A375 (cell line): ENCODE measurements at places on chromosomes 16 and 17. TPM values are rescaled to one million over a fixed set of nuclear protein-coding genes. Genes with fewer than 3 reads are reported as not detected.

TNFRSF17 gene
- 0.11 TPM in 1 of 2 replicates, not detected in the other for total RNA-seq

GPR179 gene
- 0.08 and 0.13 TPM in 2 replicates for total RNA-seq

TLCD1 gene
- 16.1 and 18.9 TPM in 2 replicates for total RNA-seq

PEX12 gene
- 5.6 and 6.7 TPM in 2 replicates for total RNA-seq

ESRP2 gene
- 0.15 and 0.50 TPM in 2 replicates for total RNA-seq

KRT24 gene
- not detected in 2 replicates for total RNA-seq

TNFRSF13B gene
- not detected in 2 replicates for total RNA-seq

CES2 gene
- 31.8 and 39.1 TPM in 2 replicates for total RNA-seq

TRPV3 gene
- total RNA-seq = not detected in 2 replicates

UTS2R gene
- total RNA-seq = not detected in 2 replicates

KRT20 gene
- 0.08 TPM in 1 of 2 replicates, not detected in the other for total RNA-seq

IRX3 gene
- total RNA-seq = 8.7 and 10.0 TPM in 2 replicates

CIBAR2 gene
- not detected in 2 replicates for total RNA-seq

GJC1 gene
- total RNA-seq = 24.3 and 26.5 TPM in 2 replicates

SEC14L1 gene
- total RNA-seq = 17.1 and 20.1 TPM in 2 replicates

BAIAP2 gene
- total RNA-seq = 23.7 and 30.4 TPM in 2 replicates

HEATR9 gene
- total RNA-seq = not detected in 2 replicates

LITAFD gene
- total RNA-seq = not detected in 2 replicates

ALOX15B gene
- total RNA-seq = 0.26 and 0.32 TPM in 2 replicates
